ENCODE measurements at places on chromosomes 6 and 20.

DNA sequence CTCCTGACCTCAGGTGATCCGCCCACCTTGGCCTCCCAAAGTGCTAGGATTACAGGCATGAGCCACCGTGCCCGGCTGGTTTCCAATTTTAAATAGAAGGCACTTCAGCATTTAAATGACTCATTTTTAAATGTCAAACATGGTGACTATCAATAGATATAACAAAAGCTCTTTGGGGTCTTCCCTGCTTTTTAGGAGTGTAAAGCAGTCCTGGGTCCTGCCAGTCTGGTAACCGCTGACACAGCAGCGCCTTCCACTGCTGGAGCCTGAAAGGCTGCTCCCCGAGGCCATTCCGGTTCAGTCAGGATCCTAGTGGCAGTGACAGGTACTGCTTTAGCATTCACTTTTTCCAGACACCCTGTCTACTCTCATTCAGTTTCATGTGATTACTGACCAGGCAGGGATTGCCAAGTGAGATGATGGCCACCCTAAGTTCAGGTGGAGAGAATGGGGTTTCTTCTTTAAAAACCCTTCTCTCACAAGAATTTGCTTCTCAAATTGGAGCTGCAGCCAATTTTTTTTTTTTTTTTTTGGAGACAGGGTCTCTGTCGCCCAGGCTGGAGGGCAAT, 5.1 kb downstream of the DIDO1 start:
- DNase-seq = no peak

- no peak for DNase-seq
These were observed 6.4 kb downstream of the CEP43 start for GRCh38 chr6:167005350-167006159.

GRCh38 chr6:44036699-44037101, 90.6 kb downstream of the MRPL14 start:
- no peak for DNase-seq

DNA sequence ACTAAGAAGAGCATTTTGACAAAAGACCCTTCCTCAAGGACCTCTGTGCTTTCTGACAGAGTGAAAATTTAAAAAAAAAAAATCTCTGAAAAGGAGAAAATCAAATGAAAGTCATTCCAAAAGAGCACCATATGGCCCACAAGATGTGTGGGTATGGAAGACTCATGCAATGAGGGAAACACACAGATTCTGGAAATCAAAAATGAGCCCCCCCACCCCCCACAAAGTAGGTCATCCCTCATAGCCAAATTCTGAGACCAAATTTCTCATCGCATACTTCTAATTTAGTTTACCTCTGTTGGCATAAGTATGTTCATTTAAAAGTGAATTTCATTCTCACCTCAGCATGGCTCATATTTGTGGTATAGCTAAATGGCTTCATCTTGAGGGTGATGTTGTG, 181.3 kb upstream of the KCNQ5 start:
- DNase-seq = no peak

DNA sequence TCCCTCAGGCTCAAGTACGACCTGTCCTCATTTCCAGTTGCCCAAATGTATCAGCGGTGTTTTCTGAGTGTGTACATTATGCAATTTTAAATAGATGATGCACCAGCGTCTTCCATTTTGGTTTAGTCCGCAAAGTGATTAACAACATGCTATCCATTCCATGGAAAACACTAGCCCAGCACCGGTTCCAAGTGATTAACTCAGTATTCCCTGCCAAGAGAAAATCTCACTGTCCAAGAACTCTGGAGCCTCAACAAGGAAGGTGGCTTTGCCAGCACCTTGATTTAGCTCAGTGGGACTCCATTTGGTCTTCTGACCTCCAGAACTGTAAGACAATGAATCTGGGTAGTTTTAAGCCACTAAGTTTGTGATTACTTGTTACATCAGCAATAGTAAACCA, 107.2 kb downstream of the FOXC1 start:
- DNase-seq = peak; percentile 12

- no peak for DNase-seq
These were observed 1.7 kb upstream of the C20orf203 start for GRCh38 chr20:32675223-32675975.

DNA sequence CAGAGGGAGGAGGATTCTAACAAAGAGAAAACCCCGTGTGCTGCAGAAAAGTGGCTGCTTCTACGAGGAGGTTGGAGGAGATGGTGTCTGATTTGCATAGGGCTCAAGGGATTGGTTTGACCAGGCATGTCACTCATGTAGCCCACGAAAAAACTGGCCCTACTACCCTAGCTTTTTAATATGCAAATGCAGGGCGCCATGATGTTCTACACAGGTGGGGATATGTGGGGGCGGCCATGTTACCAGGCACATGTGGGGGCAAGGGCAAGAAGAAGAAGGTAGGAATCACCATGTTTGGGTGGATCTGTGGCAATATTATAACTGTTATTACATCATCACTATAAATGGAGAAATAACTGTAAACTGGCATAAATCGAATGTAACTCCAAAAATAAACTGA, 9.9 kb downstream of the KIAA1755 start:
- DNase-seq = no peak

All from astrocyte of the cerebellum (primary cell).